CD4-positive, alpha-beta memory T cell (primary cell): ENCODE measurements at places on chromosomes 5 and 9. TPM values are rescaled to one million over a fixed set of nuclear protein-coding genes. Genes with fewer than 3 reads are reported as not detected.

Gene GPR151
- not detected for total RNA-seq

Gene SMC5
- total RNA-seq = 43.7 TPM

Gene CAPSL
- total RNA-seq = not detected

Gene CATSPER3
- total RNA-seq = 0.94 TPM

Gene ST8SIA4
- 27.7 TPM for total RNA-seq

Gene FOXI1
- total RNA-seq = not detected

Gene ANKRD18A
- total RNA-seq = 9.7 TPM

Gene FAM53C
- total RNA-seq = 20.4 TPM

Gene OCLN
- 4.9 TPM for total RNA-seq

Gene TNFSF15
- total RNA-seq = 0.06 TPM

GRCh38 chr9:136207616-136208015, 2.7 kb upstream of the LHX3 start:
- H3K36me3 ChIP-seq = peaks cover 4% of the 10 kb centered on the region
- no peak overlapping the region for H3K4me3 ChIP-seq
- no peak for DNase-seq
- peaks cover 2% of the 10 kb centered on the region for H3K27me3 ChIP-seq

GRCh38 chr5:160565376-160565775, 143.7 kb downstream of the PTTG1 start:
- H3K36me3 ChIP-seq = no peaks in the 10 kb centered on the region
- DNase-seq = no peak
- H3K4me3 ChIP-seq = no peak overlapping the region
- no peaks in the 10 kb centered on the region for H3K27me3 ChIP-seq
- no peak overlapping the region for H3K27ac ChIP-seq

GRCh38 chr5:40594811-40595210, 84.9 kb upstream of the PTGER4 start:
- H3K27ac ChIP-seq = no peak overlapping the region
- H3K4me3 ChIP-seq = no peak overlapping the region
- no peak for DNase-seq
- H3K4me1 ChIP-seq = peaks cover 17% of the 10 kb centered on the region
- no peaks in the 10 kb centered on the region for H3K36me3 ChIP-seq
- H3K27me3 ChIP-seq = no peaks in the 10 kb centered on the region

- no peak for DNase-seq
- H3K27ac ChIP-seq = no peak overlapping the region
- H3K27me3 ChIP-seq = no peaks in the 10 kb centered on the region
- no peak overlapping the region for H3K4me3 ChIP-seq
- no peaks in the 10 kb centered on the region for H3K4me1 ChIP-seq
These were observed 241.7 kb upstream of the GAS1 start for GRCh38 chr9:87189006-87189405.

DNA sequence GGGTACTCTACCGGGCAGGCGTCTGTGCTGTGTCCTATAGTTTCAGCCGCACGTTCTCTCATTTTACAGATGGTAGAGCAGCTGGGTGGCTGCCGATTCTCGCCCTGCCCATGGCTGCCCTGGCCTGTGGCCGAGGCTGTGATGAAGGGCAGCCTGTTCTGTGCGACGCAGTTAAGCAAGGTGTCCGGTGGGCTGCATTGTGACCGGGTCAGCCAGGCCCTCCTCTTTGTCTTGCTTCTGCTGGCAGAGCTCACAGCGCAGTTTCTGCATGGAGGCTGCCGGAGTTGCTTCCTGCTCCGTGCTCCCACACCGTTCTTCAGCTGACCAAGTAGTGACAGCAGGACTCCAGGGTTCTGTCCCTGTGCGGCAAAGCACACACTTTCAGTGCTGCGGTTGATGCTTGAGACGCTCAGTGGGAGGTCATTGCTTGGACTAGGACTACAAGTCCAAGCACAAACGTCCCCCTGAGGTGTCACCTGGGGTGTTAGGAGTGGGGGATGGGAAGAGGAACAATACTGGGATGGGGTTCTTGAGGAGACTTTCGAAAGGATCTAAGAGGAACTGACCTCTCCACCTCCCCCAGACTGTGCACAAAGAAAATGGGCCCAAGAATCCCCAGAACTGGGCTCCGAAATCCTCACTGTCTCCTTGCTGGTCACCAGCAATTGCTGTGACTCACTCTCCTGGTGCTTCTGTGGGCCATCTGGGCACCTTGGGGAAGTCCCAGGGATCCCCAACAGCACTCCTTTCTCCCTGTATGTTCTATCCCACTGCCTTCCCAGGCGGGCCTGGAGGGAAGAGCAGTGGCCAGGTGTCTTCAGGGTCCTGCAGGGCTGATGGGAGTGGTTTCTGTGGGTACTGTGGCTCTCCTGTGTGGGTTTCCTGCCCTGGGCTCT, 58.2 kb downstream of the GADD45G start:
- H3K4me3 ChIP-seq = no peak overlapping the region
- no peaks in the 10 kb centered on the region for H3K4me1 ChIP-seq
- no peaks in the 10 kb centered on the region for H3K27me3 ChIP-seq
- H3K36me3 ChIP-seq = no peaks in the 10 kb centered on the region

GRCh38 chr5:172659909-172660628, 19.0 kb downstream of the NEURL1B start:
- no peaks in the 10 kb centered on the region for H3K4me1 ChIP-seq
- no peak for DNase-seq
- H3K27ac ChIP-seq = no peak overlapping the region
- H3K4me3 ChIP-seq = no peak overlapping the region

GRCh38 chr9:131402738-131403492, 9.0 kb downstream of the PRRC2B start:
- peaks cover 95% of the 10 kb centered on the region for H3K4me1 ChIP-seq
- no peak for DNase-seq
- no peak overlapping the region for H3K27ac ChIP-seq
- no peaks in the 10 kb centered on the region for H3K27me3 ChIP-seq
- H3K4me3 ChIP-seq = no peak overlapping the region

GRCh38 chr9:82665324-82665723, 397.6 kb downstream of the RASEF start:
- H3K36me3 ChIP-seq = no peaks in the 10 kb centered on the region
- H3K4me3 ChIP-seq = no peak overlapping the region
- H3K27ac ChIP-seq = no peak overlapping the region
- no peaks in the 10 kb centered on the region for H3K4me1 ChIP-seq
- H3K27me3 ChIP-seq = no peaks in the 10 kb centered on the region
- DNase-seq = no peak

DNA sequence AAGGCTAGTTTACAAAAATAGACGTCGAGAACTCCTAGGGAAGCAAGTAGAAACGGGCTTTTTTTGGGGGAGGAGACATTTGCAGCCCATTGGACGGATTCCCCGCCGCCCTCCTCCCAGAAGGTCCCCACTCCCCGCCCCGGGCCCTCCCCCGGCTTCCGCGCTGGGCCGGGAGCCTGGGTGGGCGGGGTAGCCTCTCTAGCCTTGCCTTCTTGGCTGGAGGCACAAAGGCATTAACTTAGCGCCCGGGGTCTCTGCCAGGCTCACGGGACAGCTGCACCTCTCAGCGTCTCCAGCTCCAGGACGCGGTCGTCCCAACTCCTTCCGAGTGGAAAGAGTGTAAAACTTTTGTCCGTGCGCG, at the start of gene DMRTA1:
DMRTA1 (plus strand) TSS at position 236 of the 361 bp plus-strand sequence. CDS start 242 bp downstream, outside the sequence.
- H3K36me3 ChIP-seq = no peaks in the 10 kb centered on the region
- DNase-seq = no peak
- H3K4me1 ChIP-seq = peaks cover 13% of the 10 kb centered on the region
- no peak within 1 kb of the TSS for H3K27ac ChIP-seq
- no peak within 1 kb of the TSS for H3K4me3 ChIP-seq

DNA sequence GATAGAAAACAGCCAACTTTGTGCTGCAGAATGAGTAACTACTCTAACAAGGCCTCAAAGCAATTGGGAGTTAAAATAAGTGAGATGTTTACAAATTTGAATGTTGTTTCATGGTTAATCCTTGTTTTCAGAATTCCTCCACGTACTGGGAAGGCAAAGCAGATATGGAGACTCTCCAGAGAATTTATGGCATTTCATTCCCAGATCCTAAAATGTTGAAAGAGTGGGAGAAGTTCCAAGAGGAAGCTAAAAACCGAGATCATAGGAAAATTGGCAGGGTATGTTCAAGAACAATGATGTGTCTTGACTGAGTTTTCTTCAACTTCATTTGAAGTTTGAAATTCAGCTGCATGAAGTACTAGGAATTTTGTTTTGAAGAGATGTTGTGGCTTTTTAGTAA, 16.4 kb downstream of the TARS1 start:
- H3K27ac ChIP-seq = no peak overlapping the region
- DNase-seq = no peak
- H3K27me3 ChIP-seq = no peaks in the 10 kb centered on the region
- H3K36me3 ChIP-seq = peaks cover 57% of the 10 kb centered on the region
- no peaks in the 10 kb centered on the region for H3K4me1 ChIP-seq

- peaks cover 61% of the 10 kb centered on the region for H3K4me1 ChIP-seq
- H3K27me3 ChIP-seq = no peaks in the 10 kb centered on the region
- no peak for DNase-seq
- H3K4me3 ChIP-seq = no peak overlapping the region
- no peak overlapping the region for H3K27ac ChIP-seq
These were observed 35.6 kb downstream of the GPBP1 start for GRCh38 chr5:57209316-57210040.

DNA sequence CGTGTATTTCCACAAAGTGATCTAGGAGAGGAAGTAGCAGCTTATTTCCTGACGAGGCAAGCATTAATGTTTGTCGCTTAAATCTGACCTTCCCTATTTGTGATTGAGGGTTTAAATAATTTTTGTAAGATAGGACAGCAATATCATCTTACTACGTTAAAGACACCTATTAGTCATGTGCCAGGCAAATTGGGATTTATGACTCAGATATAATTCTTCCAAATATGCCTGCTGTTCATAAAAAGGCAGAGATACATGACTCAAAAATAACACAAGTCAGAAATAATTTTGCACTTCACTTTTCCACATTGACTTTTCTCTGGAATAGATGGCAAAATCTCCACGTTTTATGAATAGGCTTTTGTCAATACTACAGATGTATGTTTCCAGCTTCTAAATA, 43.0 kb upstream of the CDH12 start:
- no peaks in the 10 kb centered on the region for H3K36me3 ChIP-seq
- H3K27ac ChIP-seq = no peak overlapping the region
- no peak for DNase-seq
- H3K27me3 ChIP-seq = no peaks in the 10 kb centered on the region
- no peaks in the 10 kb centered on the region for H3K4me1 ChIP-seq

- no peaks in the 10 kb centered on the region for H3K36me3 ChIP-seq
- no peaks in the 10 kb centered on the region for H3K4me1 ChIP-seq
- no peak overlapping the region for H3K4me3 ChIP-seq
These were observed 37.9 kb downstream of the SLC6A7 start for GRCh38 chr5:150227606-150228273.

DNA sequence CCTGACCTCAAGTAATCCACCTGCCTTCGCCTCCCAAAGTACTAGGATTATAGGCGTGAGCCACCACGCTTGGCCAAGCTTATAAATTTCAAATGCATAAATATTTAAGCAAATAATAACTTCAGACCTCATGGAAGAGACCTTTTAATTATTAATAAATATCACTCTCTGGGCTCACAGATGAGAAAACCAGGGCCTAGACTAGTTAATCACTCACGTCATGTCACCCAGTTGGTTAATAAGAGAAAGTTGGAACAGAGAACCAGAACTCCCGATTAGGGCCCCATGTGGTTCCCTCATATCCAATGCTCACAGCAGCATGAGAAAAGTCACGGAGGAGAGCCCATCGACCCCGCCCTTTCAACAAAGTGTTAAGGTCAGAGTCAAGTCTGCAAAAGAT, 79.3 kb downstream of the EPB41L4A start:
- H3K4me3 ChIP-seq = no peak overlapping the region
- H3K27ac ChIP-seq = no peak overlapping the region
- no peaks in the 10 kb centered on the region for H3K27me3 ChIP-seq
- no peaks in the 10 kb centered on the region for H3K36me3 ChIP-seq

DNA sequence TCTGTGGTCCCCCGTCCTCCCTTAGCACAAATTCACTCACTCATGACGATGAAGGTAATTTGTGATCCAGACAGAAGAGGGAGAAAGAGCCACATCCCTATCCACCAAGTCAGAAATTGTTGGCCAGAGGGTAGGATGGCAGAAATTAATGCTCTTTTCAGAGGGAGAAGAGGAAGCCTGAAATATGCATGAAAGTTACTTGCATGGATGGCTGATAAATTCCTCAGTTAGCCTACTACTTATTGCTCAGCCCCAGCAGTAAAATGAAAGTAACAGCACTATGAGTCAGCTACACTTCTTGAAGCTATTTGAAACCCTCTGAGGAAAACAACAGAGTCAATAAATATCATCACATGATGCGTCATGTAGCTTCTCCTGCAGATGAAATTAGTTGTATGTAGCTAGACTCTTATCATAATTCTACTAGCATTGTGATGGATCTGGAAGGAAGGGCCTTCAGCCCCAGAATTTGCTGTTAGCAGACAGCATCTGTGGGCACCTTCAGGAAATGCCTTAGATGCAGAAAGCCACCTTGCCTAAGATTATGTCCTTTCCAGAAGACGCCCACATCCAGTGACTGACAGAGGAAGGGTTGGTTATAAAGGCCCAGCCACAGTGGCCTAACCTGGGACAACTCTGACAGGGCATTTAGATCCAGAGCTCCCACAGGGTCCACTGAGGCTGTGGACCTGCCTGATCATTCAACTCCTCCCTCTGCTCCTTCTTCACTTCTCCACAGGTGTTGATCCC, 81.2 kb upstream of the CCDC112 start:
- H3K4me3 ChIP-seq = no peak overlapping the region
- H3K36me3 ChIP-seq = no peaks in the 10 kb centered on the region

- peak; percentile 60 for DNase-seq
- H3K4me3 ChIP-seq = no peak overlapping the region
- no peaks in the 10 kb centered on the region for H3K27me3 ChIP-seq
- peak overlapping the region; percentile 38 for H3K27ac ChIP-seq
- no peaks in the 10 kb centered on the region for H3K36me3 ChIP-seq
These were observed 41.3 kb downstream of the PFDN1 start for GRCh38 chr5:140261403-140262171.

- no peak overlapping the region for H3K27ac ChIP-seq
- no peak overlapping the region for H3K4me3 ChIP-seq
- DNase-seq = no peak
- H3K36me3 ChIP-seq = no peaks in the 10 kb centered on the region
- H3K4me1 ChIP-seq = no peaks in the 10 kb centered on the region
- no peaks in the 10 kb centered on the region for H3K27me3 ChIP-seq
These were observed 70.7 kb downstream of the THBS4 start for GRCh38 chr5:80105698-80106439.

DNA sequence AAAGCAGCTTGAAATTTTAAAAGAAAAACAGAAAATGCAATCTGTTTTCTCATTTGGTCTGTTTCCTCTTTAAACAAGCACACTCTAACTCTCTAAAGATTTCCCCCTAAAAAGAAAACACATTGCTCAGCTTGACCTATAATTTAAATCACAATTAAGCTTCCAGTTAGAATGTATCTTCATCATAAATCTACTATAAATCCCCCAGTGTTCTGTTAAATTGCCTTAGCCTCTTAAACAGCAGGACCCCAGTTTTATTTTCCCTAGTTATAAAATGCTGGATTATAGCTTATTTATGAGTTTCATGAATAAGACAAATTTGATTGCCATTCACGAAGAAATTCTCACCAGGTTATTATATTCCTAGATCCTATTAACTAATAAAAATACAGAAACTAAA, 8.6 kb upstream of the SMC2 start:
- no peak for DNase-seq
- H3K4me3 ChIP-seq = no peak overlapping the region
- peaks cover 4% of the 10 kb centered on the region for H3K27me3 ChIP-seq
- no peaks in the 10 kb centered on the region for H3K36me3 ChIP-seq
- no peak overlapping the region for H3K27ac ChIP-seq

GRCh38 chr5:537621-538071, 13.4 kb upstream of the SLC9A3 start:
- no peak for DNase-seq
- H3K36me3 ChIP-seq = no peaks in the 10 kb centered on the region
- no peak overlapping the region for H3K4me3 ChIP-seq
- no peaks in the 10 kb centered on the region for H3K4me1 ChIP-seq
- H3K27ac ChIP-seq = no peak overlapping the region
- H3K27me3 ChIP-seq = no peaks in the 10 kb centered on the region
